ENCODE measurements at places on chromosomes 12 and 14. TPM values are rescaled to one million over a fixed set of nuclear protein-coding genes. Genes with fewer than 3 reads are reported as not detected.

The ANKLE2 gene
- 86.2 TPM for total RNA-seq

The PTCSC3 gene
- not detected for total RNA-seq

The TOMM20L gene
- not detected for total RNA-seq

The AJUBA gene
- 39.4 TPM for total RNA-seq

The CLEC1B gene
- total RNA-seq: not detected

The PCNX1 gene
- total RNA-seq: 18.6 TPM

The P2RX4 gene
- 18.6 TPM for total RNA-seq

The FOXJ2 gene
- total RNA-seq: 8.3 TPM

The KCNH3 gene
- 1.5 TPM for total RNA-seq

The SPIC gene
- total RNA-seq: not detected

The GSG1 gene
- total RNA-seq: 0.35 TPM

The KRT2 gene
- total RNA-seq: not detected

The SERPINA12 gene
- not detected for total RNA-seq

The SLC41A2 gene
- total RNA-seq: 18.7 TPM

The SLCO1B1 gene
- 0.26 TPM for total RNA-seq

The MAPKAPK5 gene
- total RNA-seq: 58.7 TPM

The CSRP2 gene
- 21.9 TPM for total RNA-seq

The SYNDIG1L gene
- total RNA-seq: not detected

The ZFYVE1 gene
- total RNA-seq: 9.2 TPM

The KRT6C gene
- total RNA-seq: not detected

The MED13L gene
- total RNA-seq: 31.7 TPM

The SYCP3 gene
- not detected for total RNA-seq

The PSMC6 gene
- 132 TPM for total RNA-seq

The FAM90A1 gene
- 0.10 TPM for total RNA-seq

The PTGER2 gene
- 1.9 TPM for total RNA-seq

The TTC6 gene
- 0.33 TPM for total RNA-seq

The CLEC9A gene
- total RNA-seq: not detected

The PSMC1 gene
- total RNA-seq: 216 TPM

The DCP1B gene
- total RNA-seq: 6.7 TPM

The ZC3H14 gene
- 68.9 TPM for total RNA-seq

The BHLHE41 gene
- 1.2 TPM for total RNA-seq

The BICDL1 gene
- total RNA-seq: 2.5 TPM

The RTN1 gene
- not detected for total RNA-seq

The DIO3 gene
- total RNA-seq: not detected

The GUCY2C gene
- total RNA-seq: not detected

The TBX5 gene
- total RNA-seq: not detected

The ALKBH2 gene
- total RNA-seq: 51.4 TPM

The SERPINA10 gene
- total RNA-seq: not detected

The GPR137C gene
- total RNA-seq: 0.11 TPM

The KLRG1 gene
- 1.6 TPM for total RNA-seq

The TSPAN9 gene
- 43.2 TPM for total RNA-seq

The PPP4R3A gene
- 80.3 TPM for total RNA-seq

The TAS2R42 gene
- total RNA-seq: not detected

The OSGEP gene
- 28.9 TPM for total RNA-seq

The ZNF140 gene
- total RNA-seq: 8.4 TPM

The KRT74 gene
- total RNA-seq: not detected

The BMP4 gene
- 2.2 TPM for total RNA-seq

The SRGAP1 gene
- 9.0 TPM for total RNA-seq

The KIF26A gene
- 4.2 TPM for total RNA-seq

The ADSS1 gene
- total RNA-seq: 7.1 TPM

The LTA4H gene
- total RNA-seq: 123 TPM

The PAPLN gene
- total RNA-seq: 7.1 TPM

The RIC8B gene
- 8.6 TPM for total RNA-seq

The OR6C2 gene
- not detected for total RNA-seq

The SSPN gene
- total RNA-seq: 0.34 TPM

The RNASE1 gene
- 0.33 TPM for total RNA-seq

The LGR5 gene
- total RNA-seq: not detected

All from A549 treated with ZK216348 at 1 μM for 4 hours (cell line).